Calu3 (cell line): ENCODE measurements at places on chromosomes 3 and 15.

GRCh38 chr3:38133209-38133556 is 3.7 kb downstream of the ACAA1 start:
- no peak for DNase-seq

DNA sequence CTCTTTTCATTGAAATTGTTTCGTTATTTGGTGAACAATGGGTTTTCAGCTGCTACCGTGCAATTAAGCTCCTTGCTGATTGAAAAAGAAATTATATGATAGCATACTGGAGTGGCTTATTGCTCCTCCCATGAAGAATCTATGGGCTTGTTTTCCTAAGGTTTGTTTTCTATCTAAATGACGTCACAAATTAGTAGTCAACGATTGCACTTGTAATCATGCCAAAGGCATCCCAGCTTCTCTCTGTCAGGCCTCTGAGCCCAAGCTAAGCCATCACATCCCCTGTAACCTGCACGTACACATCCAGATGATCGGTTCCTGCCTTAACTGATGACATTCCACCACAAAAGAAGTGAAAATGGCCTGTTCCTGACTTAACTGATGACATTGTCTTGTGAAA is 388.0 kb upstream of the LMCD1 start:
- no peak for DNase-seq

- DNase-seq: no peak
Observed at GRCh38 chr3:45311327-45311726, 77.0 kb upstream of the LARS2 start.

DNA sequence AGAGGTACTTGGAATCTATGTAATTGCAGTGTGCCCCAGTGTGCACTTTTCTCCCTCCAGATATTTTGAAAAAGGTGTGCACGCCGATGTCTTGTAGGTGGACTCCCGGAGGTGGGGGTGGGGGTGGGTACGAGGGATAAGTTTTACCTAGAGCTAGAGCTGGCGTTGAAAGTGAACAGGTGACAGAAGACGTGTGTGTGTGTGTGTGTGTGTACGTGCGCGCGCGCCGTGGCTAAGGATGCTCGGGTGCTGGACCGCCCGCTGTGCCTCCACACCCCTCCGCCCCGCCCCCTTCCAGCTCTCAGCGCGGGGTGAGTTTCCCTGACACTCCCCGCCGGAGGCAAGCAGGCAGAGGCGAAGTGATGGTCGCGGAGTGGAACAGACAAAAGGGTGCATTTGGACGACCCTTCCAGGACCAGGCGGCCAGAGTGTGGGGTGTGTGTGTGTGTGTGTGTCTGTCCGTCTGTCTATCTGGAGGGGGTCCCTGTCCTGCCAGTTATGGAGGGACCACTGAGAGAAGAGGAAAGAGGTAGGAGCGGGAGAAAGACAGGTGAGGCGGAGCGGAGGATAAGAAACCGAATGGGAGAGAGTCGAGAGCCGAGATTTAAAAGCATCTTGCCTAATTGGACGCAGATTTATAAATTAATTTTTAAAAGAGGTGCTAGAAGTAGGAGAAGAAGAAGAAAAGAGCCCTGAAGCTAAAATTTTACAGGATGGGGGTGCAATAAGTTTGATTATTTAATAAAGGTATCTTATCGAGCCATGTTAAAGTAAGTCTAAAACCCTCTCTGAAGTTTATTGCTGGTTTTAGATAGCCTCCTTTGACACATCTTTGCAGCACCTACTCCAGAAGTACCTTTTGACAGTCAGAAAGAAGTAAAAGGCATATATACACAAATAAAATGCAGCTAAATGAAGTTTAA is 335.8 kb upstream of the THRB start:
- peak; percentile 47 for DNase-seq

DNA sequence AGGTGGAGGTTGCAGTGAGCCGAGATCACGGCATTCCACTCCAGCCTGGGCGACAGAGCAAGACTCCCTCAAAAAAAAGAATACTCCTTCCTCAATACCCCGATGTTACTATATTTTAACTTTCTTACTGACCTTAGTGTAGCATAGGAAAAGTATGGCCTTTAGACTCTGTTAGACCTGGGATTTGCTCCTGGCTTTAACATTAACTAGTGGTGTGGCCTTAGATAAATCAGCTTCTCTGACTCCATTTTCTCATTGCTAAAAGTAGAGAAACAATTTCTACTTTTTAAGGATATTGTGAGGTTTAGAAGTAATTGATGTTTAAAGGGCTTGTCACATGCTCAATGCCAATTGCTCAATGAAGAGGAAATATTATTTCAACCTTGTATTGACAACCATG is 7.6 kb upstream of the IL1RAP start:
- no peak for DNase-seq

GRCh38 chr3:107581230-107581629 is 58.5 kb downstream of the BBX start:
- DNase-seq: no peak

GRCh38 chr3:9213019-9213634 is 36.3 kb downstream of the SRGAP3 start:
- no peak for DNase-seq

GRCh38 chr15:60880949-60881348 is 348.2 kb downstream of the RORA start:
- no peak for DNase-seq

DNA sequence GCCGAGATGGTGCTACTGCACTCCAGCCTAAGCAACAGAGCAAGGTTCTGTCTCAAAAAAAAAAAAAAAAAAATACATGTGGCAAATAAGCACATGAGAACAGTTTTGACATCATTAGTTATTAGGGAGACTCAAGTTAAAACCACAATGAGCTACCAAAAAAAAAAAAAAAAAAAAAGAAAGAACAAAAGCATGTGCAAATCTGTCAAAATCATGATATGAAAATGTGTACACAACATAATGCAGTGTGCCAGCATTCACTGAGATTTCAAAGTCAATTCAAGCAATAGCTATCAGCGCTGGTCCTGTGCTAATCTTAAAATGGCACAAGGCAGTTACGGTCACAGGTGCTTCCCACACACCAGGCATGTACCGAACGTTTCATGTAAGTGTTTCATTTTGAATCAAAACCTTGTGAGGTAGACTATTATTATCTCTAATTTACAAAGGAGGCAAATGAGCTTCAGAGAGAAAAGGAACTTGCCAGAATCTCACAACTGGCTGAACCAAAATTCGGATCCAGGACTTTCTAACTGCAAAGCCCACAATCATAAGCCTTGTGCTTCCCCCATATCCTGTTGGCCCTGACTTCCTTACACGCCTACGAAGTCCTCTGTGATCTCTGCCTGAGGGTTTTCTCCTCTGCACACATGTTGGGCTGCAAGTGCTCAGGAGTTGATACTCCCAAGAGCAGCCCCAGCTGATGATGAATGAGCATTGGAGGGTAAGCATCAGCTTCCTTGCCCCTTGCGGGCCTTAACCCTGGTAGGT is 200.1 kb upstream of the PROK2 start:
- DNase-seq: no peak

DNA sequence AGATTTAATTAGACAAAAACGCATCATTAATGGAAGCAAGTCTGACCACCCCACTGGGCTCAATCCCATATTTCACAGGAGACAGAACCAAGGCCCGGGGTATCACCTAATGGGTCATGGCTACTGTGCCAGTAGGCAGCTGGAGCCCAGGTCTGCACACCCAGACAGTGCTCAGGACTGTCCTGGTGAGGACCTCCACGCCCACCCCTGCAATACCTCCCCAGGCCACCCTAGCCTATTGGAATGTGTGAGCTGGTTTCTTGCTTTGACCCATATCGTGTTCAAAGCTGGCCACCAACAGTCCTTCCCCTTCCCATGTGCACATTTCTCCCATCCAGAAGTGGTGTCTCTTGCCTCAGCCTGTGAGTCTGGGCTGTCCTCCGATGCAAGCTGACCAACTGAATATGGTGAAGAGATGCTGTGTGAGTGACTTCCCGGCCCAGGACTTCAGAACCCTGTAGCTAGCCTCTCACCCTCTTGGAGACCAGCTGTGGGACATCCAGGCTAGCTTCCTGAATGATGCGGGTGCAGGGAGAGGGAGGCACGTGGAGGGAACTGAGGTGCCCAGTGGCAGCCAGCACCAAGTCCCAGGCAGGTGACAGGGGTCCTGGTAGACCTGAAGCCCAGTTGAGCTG is 19.1 kb downstream of the SLC6A20 start:
- DNase-seq: no peak
